ENCODE measurements at places on chromosomes 12 and 14. TPM values are rescaled to one million over a fixed set of nuclear protein-coding genes. Genes with fewer than 3 reads are reported as not detected.
A peak's percentile ranks its signal among the peaks of the same experiment; 100 is the strongest.

The CLEC4C gene
- not detected for total RNA-seq

The AJUBA gene
- total RNA-seq, result 1.5 TPM

DNA sequence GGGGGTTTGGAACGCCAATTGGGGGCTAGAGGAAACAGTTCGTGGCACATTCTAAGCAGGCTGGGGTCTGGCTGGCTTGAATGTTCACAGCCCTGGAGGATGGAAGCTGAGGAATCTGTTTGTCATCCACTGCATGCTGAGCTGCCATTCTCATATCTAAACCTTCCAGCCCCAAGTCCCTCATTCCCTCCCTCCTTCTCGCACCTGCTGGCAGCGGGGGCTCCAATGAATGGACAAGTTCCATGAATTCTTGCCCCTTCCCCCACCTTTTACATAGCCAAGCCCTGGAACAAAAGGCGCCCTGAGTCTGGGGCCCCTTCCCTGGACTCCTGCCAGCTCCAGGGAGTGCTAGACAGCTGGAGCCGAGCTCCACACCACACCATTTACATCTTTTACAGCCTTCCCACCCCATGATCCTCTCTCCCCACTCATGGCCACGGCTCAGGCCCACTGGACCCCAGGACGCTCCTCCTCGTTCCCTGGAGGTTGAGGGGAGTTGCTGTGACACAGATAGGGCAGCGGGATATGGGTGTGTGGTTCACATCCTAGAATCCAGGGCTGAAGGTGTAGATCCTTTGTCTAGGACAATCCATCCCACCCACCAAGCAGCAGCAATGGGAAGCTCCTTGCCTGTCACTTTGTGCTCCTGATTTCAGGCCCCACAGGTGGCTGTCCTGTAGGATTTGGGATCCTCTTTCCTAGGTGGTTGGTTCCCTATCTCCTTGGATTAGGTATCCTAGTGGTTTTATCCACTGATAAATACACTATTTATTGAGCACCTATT is 21.7 kb upstream of the VRTN start:
- DNase-seq, result no peak

DNA sequence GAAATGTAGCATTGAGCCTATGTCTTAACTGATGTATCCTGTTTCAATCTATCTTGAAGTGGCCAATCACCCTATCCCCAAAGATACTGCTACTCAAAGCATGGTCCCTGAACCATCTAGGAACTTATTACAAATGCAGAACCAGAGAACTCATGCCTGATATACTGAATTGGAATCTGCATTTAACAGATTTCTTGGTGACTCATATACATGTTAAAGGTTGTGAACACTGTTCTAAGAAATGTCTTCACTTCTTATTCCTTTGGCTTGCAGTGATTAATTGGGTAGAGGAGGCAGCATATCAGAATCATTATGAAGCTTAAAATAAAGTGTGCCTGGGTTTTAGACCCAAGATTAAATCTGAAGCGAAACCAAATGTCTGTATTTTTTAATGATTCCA is 795.6 kb downstream of the DIO2 start:
- DNase-seq, result no peak

The CLEC6A gene
- not detected for total RNA-seq

The BLOC1S1 gene
- 241 TPM for total RNA-seq

GRCh38 chr12:87054226-87054625 is 798.0 kb upstream of the MGAT4C start:
- no peak for DNase-seq

DNA sequence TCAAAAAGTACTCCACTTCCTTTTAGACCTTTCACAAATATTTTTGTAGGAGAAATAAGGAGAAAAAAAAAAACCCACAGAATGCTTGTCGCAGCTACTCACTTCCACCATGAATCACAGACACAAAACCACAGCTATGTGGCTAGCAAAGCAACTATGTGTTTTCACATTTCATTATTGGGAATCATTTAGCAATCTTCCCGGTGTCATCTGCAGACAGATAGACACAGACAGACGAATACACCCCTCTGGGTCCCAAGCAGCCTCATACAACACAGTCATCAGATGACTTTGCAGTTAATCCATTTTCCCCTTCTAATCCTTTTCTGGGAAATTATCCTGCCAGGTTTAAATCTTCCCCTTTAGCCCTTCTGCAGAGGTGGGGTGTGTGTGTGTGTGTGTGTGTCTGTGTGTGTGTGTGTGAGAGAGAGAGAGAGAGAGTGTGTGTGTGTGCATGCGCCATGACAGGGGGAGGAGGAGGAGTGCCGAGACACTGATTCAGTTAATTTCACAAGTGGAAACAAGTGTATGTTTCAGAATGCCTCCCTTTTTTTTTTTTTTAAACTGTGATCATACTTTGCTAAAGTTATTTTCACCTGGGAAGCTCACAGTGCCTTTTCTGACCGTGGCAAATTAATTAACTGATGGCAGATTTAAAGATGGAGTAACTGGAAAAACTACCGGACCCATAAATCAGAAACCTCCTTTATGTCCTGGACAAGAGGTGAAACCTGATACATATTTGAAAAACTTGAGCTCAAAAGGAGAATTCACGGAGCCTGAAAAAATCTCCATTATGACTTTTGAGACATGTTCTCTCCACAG is 39.9 kb downstream of the LTBP2 start:
- no peak for DNase-seq

The GDF3 gene
- total RNA-seq, result not detected

The TGM1 gene
- 3.3 TPM for total RNA-seq

- DNase-seq, result no peak
These were observed 213.7 kb downstream of the SLC2A13 start for GRCh38 chr12:39892146-39892545.

- no peak for DNase-seq
These were observed 6.1 kb upstream of the TCL1B start for GRCh38 chr14:95679998-95680735.

GRCh38 chr14:39395555-39396254 is 36.5 kb downstream of the FBXO33 start:
- no peak for DNase-seq

The OR4E2 gene
- not detected for total RNA-seq

- no peak for DNase-seq
These were observed 49.2 kb downstream of the METTL25 start for GRCh38 chr12:82407481-82407880.

DNA sequence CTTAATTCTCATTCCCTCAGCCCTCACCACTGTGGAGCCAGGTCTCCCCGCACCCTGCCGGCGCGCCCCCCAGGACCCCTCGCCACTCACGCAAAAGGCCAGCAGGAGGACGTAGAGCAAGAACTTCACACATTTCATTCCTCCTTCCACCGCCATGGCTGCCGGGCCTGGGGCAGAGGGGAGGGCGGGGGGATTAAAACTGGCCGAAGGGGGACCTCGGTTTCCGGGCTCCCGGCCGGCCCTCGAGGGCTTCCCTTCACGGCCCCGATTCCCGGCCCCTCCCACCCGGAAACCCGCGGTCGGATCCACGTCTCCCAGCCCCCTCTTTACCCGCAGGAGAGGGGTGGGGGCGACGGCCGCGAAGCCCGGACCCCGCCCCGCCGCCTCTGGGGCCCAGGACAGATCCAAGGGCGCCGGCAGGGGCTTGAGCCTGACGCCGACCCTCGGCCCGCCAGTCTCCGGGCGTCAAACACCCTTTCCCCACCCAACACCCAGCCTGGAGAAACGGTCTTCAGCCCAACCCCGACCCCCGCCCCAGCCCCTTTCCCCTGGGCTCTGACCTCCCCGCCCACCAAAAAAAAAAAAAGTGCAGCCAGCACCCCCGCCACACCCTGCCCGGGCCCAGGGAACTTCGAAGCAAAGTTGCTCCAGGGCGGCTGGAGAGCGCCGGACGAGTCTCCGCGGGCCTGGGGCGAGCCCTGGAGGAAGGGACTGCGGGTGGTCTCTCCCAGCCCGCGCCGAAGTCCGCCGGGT is 447 bp downstream of the CD63 start:
- DNase-seq, result peak; percentile 83

- no peak for DNase-seq
These were observed 127.4 kb upstream of the EGLN3 start for GRCh38 chr14:34078117-34078743.

- no peak for DNase-seq
These were observed 18.2 kb downstream of the RTN1 start for GRCh38 chr14:59852350-59852749.

GRCh38 chr12:26823390-26823789 is 9.6 kb downstream of the ITPR2 start:
- DNase-seq, result no peak

The TAS2R7 gene
- not detected for total RNA-seq

The CLEC14A gene
- total RNA-seq, result 4.3 TPM

The CSRP2 gene
- total RNA-seq, result 2.5 TPM

DNA sequence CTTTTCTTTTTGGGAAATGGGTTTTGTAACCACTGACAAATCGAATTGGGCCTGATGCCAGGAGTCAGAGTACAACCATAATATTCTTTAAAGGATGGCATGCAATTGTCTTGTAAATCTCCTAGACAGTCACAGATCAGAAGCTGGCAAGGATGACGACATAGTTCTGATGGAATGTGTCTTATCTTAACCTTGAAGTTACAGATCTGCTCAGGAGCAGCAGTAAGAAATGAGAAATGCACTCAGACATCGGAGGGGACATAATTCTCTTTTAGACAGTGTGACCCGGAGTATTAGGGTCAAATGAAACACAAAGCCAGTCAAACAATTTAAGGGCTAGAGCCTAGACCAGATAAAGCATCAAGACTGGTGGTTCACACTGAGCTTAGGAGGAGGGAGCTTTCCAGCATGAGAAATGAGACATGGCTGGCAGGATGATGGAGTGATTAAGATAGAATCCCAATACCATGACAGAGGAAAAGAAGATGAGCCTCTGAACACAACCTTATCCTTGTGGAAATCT is 17.5 kb downstream of the CBX5 start:
- no peak for DNase-seq

DNA sequence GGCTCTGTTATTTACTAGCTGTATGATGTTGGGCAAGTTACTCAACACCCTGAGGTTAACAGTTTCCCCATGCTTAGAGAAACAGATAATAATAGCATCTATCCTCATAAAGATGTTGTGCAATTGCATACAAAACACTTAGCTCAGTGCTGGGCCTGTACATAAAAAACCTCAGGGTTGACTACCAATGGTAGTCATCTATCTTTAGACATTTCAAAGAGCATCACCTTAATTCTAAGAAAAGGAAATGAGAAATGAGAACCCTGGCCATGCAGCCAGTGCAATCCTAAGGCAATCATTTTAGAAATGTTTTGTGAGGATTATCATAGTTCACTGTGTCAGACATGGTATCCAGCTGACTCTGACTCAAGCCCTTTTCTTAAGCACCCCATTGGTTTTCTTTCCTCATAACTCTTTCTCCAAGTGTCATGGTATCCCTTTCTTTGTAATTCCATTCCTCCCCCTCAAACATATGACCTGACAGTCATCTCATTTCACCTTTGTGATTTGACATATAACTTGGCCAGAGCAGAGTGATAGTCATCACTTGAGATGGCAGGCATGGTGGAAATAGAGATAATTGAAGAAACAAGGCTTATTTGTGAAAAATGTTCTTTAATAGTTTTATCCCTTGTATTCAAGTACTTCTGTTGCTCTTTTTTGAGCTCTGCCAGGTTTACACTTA is 29.5 kb upstream of the OSBPL8 start:
- DNase-seq, result no peak

The EML5 gene
- total RNA-seq, result 1.3 TPM

The KRT6C gene
- total RNA-seq, result 0.20 TPM

GRCh38 chr12:91591639-91591987 is 409.0 kb upstream of the DCN start:
- no peak for DNase-seq

- peak; percentile 61 for DNase-seq
These were observed 58.1 kb upstream of the CCND2 start for GRCh38 chr12:4215229-4216186.

All from mucosa of descending colon (tissue), 3 donors.